ENCODE measurements at places on chromosomes 7 and 10.

GRCh38 chr7:129356176-129356575 lies 78.1 kb upstream of the STRIP2 start:
- DNase-seq = no peak

- DNase-seq = no peak
These were observed 14.6 kb downstream of the GPR37 start for GRCh38 chr7:124751027-124751426.

DNA sequence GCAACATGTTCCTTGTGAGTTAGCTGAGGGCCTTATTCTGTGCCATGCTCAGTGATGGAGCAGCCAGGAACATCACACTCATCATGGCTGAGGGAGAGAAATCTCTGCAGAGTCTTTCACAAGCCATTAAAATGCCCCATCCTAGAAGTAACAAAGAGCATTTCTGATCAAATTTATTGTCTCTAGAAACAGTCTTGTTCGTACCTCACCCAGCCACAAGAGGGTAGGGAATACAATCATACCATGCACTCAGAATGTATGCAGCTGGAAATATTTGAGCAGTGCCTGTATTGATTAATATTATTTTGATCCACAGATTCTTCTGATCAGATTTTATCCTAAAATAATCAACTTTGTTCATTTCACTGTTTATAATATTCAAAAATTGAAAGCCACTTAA lies 17.3 kb downstream of the VPS26A start:
- DNase-seq = no peak

DNA sequence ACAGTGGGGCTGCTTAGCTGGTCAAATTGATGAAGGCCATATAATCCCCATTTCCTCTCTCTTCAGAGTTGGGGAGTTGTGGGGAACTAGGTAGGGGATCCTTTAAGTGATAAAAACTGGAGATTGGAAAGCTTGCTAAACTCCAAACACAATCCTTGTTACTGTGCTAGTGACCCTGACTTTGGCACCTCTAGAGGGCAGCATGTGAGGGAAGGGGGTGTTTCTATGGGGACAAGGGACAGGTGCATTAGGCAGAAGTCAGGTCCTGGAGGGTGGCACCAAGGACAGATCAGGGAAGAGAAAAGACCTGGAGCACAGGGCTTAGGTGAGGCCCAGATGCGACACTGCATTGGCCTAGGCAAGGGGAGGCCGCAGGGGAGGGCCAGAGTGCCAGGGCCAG lies 66.9 kb downstream of the CDHR3 start:
- no peak for DNase-seq

- no peak for DNase-seq
These were observed 740.6 kb downstream of the LRMDA start for GRCh38 chr10:76172020-76172419.

GRCh38 chr10:97355571-97355975 lies 21.0 kb upstream of the FRAT2 start:
- no peak for DNase-seq

GRCh38 chr7:47670729-47671128 lies 88.8 kb upstream of the TNS3 start:
- no peak for DNase-seq

All from amniotic epithelial cell (primary cell).